T-helper 17 cell (primary cell): ENCODE measurements at places on chromosomes 5 and 9. TPM values are rescaled to one million over a fixed set of nuclear protein-coding genes. Genes with fewer than 3 reads are reported as not detected.

F2RL1 gene
- total RNA-seq = 1.1 TPM

DNA sequence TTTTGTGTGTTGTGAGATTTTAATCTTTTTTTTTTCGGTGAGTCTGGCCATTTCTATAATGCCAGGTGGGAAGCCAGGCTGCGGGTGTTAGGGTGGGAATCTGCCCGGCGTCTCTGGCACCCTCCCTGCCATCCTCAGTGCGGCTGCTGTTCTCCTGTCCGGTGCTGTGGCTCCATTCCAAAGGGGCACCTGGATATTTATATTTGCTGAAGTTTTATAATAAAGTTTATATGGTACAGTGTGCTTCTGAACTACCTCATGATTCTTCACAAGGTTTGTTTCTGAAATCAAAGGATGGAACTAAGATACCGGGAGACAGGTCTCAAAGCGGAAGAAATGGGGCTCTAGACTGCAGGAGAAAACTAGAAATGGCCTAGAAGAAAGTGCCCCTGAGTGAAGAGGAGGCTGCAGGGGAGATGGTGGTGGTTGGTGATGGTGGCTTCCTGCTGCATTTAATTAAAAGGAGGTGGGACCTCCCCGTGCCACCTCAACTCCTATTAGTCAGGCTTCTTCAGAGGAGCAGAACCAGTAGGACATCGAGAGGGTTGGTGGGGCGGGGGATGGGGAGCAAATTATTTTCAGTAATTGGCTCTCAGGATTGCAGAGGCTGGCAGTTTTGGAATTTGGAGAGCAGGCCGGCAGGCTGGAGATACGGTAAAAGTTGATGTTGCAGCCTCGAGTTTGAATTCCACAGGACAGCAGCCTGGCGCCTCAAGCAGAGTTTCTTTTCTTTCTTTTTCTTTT is 102.2 kb upstream of the ICE1 start:
- no peak overlapping the region for H3K4me3 ChIP-seq
- no peaks in the 10 kb centered on the region for H3K27me3 ChIP-seq
- no peak overlapping the region for H3K27ac ChIP-seq
- H3K36me3 ChIP-seq = no peaks in the 10 kb centered on the region
- H3K4me1 ChIP-seq = no peaks in the 10 kb centered on the region

SCGB3A2 gene
- not detected for total RNA-seq

DNA sequence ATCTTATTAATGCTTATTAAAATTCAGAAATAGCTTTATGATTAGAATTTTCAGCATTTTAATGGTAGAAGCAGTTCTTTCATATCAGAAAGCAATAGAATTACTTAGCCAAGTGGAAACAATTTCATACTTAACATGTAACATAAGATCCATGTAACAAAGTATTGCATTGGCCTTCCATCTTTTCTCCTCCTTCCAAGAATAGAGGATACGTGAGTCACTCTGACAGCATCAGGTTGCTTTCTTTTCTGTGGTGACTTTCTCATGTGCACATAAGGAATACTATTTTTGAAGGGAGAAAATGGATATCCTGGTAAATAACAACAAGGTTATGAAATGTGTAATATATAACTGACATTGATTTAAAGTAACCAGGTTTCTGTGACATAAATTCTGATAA is 272.2 kb downstream of the ANXA1 start:
- H3K36me3 ChIP-seq = no peaks in the 10 kb centered on the region
- no peak overlapping the region for H3K4me3 ChIP-seq
- H3K4me1 ChIP-seq = no peaks in the 10 kb centered on the region
- DNase-seq = no peak

- H3K27me3 ChIP-seq = peaks cover 19% of the 10 kb centered on the region
- H3K4me3 ChIP-seq = no peak overlapping the region
- no peaks in the 10 kb centered on the region for H3K36me3 ChIP-seq
- peaks cover 1% of the 10 kb centered on the region for H3K4me1 ChIP-seq
Observed at GRCh38 chr9:93304574-93305496, 120.9 kb downstream of the WNK2 start.

GRCh38 chr5:39521098-39521860 is 96.5 kb upstream of the DAB2 start:
- DNase-seq = no peak
- no peak overlapping the region for H3K4me3 ChIP-seq
- no peak overlapping the region for H3K27ac ChIP-seq
- H3K4me1 ChIP-seq = no peaks in the 10 kb centered on the region
- H3K27me3 ChIP-seq = peaks cover 25% of the 10 kb centered on the region

DNA sequence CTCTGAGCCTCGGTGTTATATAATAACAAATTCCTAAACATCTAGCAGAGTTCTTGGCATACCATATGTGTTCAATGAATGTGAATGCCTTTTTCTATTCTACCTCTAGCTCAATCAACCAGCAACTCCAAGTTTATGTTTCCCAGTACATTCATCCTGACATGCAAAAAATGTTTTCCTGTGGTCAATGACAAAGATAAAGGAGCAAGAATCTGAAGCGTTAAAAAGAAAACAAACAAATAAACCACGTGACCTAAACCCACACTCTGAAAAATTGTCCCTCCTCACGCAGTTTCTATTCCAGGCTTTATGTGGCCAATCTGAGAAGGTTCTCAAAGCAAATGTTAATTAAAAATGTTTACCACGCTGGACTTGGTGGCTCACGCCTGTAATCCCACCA is 18.0 kb downstream of the KLF4 start:
- peaks cover 34% of the 10 kb centered on the region for H3K27me3 ChIP-seq
- H3K36me3 ChIP-seq = no peaks in the 10 kb centered on the region
- DNase-seq = no peak
- H3K4me1 ChIP-seq = no peaks in the 10 kb centered on the region
- no peak overlapping the region for H3K27ac ChIP-seq
- H3K4me3 ChIP-seq = no peak overlapping the region

- H3K27me3 ChIP-seq = no peaks in the 10 kb centered on the region
- no peak for DNase-seq
- H3K27ac ChIP-seq = no peak overlapping the region
- no peaks in the 10 kb centered on the region for H3K36me3 ChIP-seq
- H3K4me1 ChIP-seq = peaks cover 2% of the 10 kb centered on the region
Observed at GRCh38 chr9:94057918-94058317, 26.3 kb upstream of the PTPDC1 start.

RARS1 gene
- 57.0 TPM for total RNA-seq

NDOR1 gene
- total RNA-seq = 24.0 TPM

DNA sequence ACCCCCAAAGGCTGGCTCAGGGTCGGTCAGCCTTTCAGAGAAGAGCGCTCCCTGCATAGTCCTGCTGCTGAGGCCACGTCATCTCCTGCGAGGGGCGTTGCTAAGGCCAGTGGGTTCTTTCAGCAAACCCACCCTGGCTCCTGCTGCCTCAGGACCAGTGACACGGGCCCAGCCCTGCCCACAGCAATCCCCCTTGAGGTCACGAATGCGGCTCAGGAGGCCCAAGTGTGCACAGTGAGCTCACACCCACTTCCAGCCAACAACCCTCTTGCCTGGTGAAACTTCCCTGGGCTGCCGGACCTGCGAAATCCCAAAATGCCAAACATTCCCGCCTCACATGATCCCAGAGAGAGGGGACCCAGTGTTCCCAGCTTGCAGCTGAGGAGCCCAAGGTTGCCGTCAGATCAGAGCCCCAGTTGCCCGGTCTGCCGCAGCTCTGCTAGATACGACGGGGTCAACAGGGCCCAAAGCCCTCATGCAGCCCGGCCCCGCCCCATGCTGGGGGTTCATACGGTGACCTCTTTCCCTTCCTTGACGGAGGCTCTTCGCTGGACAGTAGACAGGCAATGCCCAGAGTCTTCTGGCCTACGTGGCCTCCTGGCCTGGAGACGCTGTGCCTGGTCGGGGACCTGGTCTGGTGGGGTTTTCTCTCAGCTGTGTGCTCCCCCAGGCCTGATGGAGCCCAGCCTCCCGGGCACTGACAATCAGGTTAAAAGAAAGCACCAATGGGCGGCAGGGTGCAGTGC is 116.4 kb upstream of the COL5A1 start:
- peaks cover 35% of the 10 kb centered on the region for H3K27me3 ChIP-seq
- no peak overlapping the region for H3K27ac ChIP-seq
- H3K4me3 ChIP-seq = no peak overlapping the region
- DNase-seq = no peak

VCAN gene
- 8.0 TPM for total RNA-seq

MYORG gene
- total RNA-seq = 0.65 TPM

GRCh38 chr5:91556-92263 is at the start of gene PLEKHG4B:
PLEKHG4B (plus strand) TSS chr5:92168; CDS start chr5:92232, 64 bp downstream.
- H3K27ac ChIP-seq = no peak within 1 kb of the TSS
- H3K27me3 ChIP-seq = peaks cover 74% of the 10 kb centered on the region
- peaks cover 6% of the 10 kb centered on the region for H3K4me1 ChIP-seq
- no peak for DNase-seq

CNOT6 gene
- 19.0 TPM for total RNA-seq

PCDHGA11 gene
- total RNA-seq = not detected

- peaks cover 29% of the 10 kb centered on the region for H3K27me3 ChIP-seq
- peaks cover 8% of the 10 kb centered on the region for H3K4me1 ChIP-seq
- no peak overlapping the region for H3K27ac ChIP-seq
- no peak overlapping the region for H3K4me3 ChIP-seq
Observed at GRCh38 chr5:178486239-178486641, 104.0 kb downstream of the COL23A1 start.

DNA sequence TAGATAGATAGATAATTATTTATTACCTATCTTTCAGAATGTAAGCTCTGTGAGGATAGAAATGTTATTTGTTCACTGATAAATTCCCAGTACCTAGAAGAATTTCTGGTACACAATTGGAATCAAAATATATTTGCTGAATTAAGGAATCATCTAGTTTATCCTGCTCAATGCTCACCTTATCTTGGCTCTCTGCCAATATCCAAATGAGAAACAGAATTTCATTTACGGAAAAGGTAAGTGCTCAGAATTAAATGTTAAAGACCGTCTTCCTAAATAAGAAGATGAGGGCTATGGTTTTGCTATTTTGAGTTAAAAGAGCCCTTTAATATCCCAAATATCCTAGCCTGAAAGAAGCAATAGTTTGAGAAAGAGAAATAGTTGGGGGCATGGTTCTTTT is 232.1 kb upstream of the PDE4D start:
- no peaks in the 10 kb centered on the region for H3K4me1 ChIP-seq
- no peaks in the 10 kb centered on the region for H3K36me3 ChIP-seq

DNA sequence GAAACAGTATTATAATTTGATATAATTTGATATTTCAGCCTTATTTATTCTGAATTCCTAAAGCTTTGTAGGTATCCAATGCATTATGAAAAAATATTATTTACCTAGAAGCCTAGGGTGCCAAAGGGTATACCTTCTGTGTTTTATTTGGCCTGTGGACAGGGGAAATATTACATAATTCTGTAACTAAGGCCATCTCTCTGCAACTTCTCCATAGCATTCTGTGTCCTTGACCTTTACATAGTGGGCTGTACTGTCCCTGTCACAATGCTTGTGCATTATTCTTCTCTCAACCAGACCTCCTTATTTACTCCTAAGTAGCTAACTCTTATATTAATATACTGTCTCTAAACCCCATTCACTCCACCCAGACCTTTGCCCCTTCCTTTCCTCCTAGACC is 57.0 kb upstream of the RANBP6 start:
- H3K4me3 ChIP-seq = no peak overlapping the region
- no peak for DNase-seq
- H3K4me1 ChIP-seq = peaks cover 14% of the 10 kb centered on the region
- H3K36me3 ChIP-seq = peaks cover 8% of the 10 kb centered on the region
- H3K27me3 ChIP-seq = no peaks in the 10 kb centered on the region

DNA sequence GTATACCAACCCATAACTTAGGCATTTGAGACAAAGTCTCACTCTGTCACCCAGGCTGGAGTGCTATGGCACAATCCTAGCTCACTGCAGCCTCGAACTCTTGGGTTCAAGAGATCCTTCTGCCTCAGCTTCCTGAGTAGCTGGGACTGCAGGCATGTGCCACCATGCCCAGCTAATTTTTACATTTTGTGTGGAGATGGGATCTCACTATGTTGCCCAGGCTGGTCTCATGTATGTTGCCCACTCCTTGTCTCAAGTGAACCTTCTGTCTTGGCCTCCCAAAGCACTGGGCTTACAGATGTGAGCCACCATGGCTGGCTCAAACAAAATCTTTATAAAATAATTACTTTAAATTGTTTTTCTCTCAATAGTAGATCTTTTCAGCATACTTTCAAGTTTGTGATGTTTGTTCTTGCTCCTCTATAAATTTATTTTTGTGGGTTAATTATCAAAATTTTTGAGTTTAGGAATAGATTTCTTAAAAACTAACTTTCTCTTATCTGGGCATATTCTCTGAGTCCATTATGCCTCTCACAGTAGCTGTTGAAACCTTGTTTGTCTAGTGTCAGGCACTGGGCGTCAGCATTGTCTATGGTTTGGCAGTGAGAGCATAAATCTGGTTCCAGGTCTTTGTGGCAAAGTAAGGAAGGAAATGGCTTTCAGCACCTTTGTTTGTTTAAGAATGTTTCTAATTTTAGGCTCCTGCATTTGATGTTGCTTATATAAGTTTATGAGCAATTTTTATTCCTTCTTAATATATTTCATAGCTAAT is 38.7 kb downstream of the NLN start:
- H3K4me1 ChIP-seq = peaks cover 6% of the 10 kb centered on the region
- H3K27ac ChIP-seq = peak overlapping the region; percentile 34
- DNase-seq = peak; percentile 31
- no peaks in the 10 kb centered on the region for H3K27me3 ChIP-seq
- H3K36me3 ChIP-seq = no peaks in the 10 kb centered on the region

- H3K4me1 ChIP-seq = peaks cover 4% of the 10 kb centered on the region
- H3K36me3 ChIP-seq = no peaks in the 10 kb centered on the region
- peaks cover 33% of the 10 kb centered on the region for H3K27me3 ChIP-seq
- no peak for DNase-seq
- H3K27ac ChIP-seq = no peak overlapping the region
Observed at GRCh38 chr5:73525606-73526203, 27.5 kb downstream of the BTF3 start.

DNA sequence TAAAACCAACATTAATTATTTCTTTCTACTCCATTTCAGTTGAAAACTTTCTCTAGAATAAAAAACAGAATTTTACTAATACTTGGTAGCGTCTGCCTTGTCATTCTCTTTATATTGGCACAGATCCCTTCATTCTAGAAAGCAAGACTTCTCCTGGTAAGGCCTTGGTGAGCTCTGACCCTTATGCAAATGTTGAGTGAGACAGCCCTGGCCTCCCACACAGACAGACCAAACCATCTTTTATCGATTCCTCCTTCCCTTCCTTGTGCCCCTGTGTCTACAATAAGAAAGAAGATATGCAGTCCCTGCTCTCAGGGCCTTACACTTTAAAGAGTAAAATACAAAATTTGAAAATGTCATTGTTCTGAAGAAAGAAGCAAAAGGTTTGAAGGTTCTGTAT is 262.2 kb downstream of the EFNA5 start:
- no peaks in the 10 kb centered on the region for H3K4me1 ChIP-seq
- peaks cover 5% of the 10 kb centered on the region for H3K27me3 ChIP-seq
- no peaks in the 10 kb centered on the region for H3K36me3 ChIP-seq
- H3K27ac ChIP-seq = no peak overlapping the region
- no peak overlapping the region for H3K4me3 ChIP-seq
- no peak for DNase-seq

- no peaks in the 10 kb centered on the region for H3K36me3 ChIP-seq
- no peak overlapping the region for H3K27ac ChIP-seq
Observed at GRCh38 chr9:116000748-116001329, 152.8 kb upstream of the PAPPA start.

SLC34A1 gene
- 0.40 TPM for total RNA-seq

GPRIN1 gene
- 0.60 TPM for total RNA-seq

GRCh38 chr5:34041247-34041972 is 1.6 kb downstream of the C1QTNF3 start:
- H3K27ac ChIP-seq = no peak overlapping the region
- H3K36me3 ChIP-seq = no peaks in the 10 kb centered on the region
- H3K27me3 ChIP-seq = no peaks in the 10 kb centered on the region
- peaks cover 5% of the 10 kb centered on the region for H3K4me1 ChIP-seq

- H3K4me1 ChIP-seq = peaks cover 24% of the 10 kb centered on the region
- no peak overlapping the region for H3K4me3 ChIP-seq
- no peaks in the 10 kb centered on the region for H3K27me3 ChIP-seq
- no peaks in the 10 kb centered on the region for H3K36me3 ChIP-seq
Observed at GRCh38 chr5:115850744-115851416, 9.1 kb downstream of the AP3S1 start.

NEURL1B gene
- 0.07 TPM for total RNA-seq

C5orf34 gene
- total RNA-seq = 0.99 TPM
